ENCODE measurements at places on chromosomes 6 and 20. TPM values are rescaled to one million over a fixed set of nuclear protein-coding genes. Genes with fewer than 3 reads are reported as not detected.

Gene RBBP8NL
- total RNA-seq, result not detected

Gene MEI4
- not detected for total RNA-seq

Gene C6orf141
- not detected for total RNA-seq

Gene PRRT1
- not detected for total RNA-seq

Gene RPS6KA2
- total RNA-seq, result 26.9 TPM

Gene TBX18
- total RNA-seq, result 1.3 TPM

GRCh38 chr20:44471481-44471882 lies 4.2 kb upstream of the TTPAL start:
- DNase-seq, result peak; percentile 44

DNA sequence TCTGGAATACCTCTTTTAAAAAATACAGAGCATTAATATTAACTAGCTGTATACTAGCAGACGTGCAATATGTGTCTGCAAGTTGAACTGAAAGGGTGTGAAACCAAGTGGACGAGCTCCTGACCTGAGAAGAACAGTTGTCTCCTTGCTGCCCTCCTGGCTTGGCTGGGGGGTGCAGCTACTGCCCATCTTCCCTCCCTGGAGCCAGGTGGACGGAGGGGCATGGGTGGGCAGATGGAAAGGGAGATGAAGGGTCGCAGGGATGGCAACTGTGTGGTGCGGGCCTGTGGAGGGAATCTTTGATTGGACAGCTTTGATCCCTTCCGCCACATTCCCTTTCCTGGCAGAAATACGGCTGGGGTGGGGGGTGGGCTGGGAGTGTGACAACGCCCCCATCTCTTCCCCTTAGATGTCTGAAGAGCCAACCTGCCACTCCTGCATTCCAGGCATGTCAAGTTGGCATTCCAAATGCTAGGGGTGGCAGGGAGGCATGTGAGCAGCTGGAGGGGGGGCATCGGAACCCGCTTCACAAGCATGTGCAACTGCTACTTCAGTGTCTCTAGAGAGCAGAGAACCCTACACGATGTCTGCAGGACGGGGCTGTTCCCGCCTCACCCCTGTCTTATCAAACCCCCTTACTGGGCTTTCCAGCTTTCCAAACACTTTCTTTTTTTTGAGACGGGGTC lies 37.3 kb downstream of the SRSF3 start:
- no peak for DNase-seq

GRCh38 chr6:140438346-140438735 lies 1063.9 kb upstream of the CITED2 start:
- DNase-seq, result peak; percentile 29

DNA sequence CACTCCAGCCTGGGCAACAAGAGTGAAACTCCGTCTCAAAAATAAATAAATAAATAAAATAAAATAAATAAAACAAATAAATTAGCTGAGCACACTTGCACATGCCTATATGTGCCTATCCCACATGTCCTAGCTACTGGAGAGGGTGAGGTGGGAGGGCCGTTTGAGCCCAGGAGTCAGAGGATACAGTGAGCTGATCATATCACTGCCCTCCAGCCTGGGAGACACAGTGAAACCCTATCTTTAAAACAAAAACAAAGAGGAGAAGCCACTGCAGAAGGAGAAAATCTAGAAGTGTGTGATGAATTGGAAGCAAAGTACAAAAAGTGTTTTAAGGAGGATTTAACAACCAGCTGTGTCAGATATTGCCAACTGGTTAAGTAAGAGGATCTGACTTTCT lies 728.4 kb downstream of the PTPRT start:
- DNase-seq, result no peak

GRCh38 chr20:37977786-37978185 lies 55.5 kb downstream of the TTI1 start:
- DNase-seq, result no peak

DNA sequence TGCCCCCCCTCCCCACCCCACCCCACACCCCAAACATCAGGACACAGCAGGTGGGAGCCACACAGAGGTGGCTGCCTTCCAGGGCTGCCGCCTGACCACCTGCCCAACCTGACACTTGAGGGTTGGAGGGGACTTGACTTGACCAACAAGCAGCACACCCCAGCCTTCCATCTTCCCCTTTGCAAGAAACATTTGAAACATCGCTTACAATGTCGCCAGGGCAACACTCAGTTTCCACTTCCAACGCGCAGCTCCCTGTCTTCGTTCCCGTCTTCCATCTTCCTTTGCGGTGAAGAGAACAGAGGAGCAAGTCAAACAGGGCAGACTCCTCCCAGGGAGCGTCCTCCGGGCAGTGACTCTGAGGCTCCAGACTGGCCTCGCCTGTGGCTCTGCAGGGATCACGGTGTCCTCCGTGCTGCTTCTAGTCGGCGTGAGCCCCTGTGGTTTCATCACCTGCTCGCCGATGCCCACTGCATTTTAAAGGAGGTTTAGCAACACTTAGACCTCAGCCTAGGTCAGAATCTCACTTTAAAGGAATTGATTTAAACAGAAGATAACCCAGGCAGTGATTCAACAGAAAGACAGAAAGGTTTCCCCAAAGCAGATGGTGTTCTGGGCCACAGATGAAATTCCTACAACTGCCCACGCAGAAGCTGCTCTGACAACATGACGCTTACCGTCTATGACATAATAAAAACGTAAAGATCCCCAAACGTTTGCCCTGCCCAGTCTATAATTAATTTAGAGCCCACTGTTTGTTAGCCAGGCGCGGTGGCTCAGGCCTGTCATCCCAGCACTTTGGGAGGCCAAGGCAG lies 130.8 kb downstream of the TAF4 start:
- DNase-seq, result peak; percentile 46

- peak; percentile 58 for DNase-seq
These were observed 13.9 kb upstream of the IPCEF1 start for GRCh38 chr6:154370545-154370944.

GRCh38 chr6:138541823-138542481 lies 42.7 kb upstream of the NHSL1 start:
- DNase-seq, result no peak

- DNase-seq, result no peak
These were observed 200.9 kb downstream of the BACH2 start for GRCh38 chr6:90095788-90096187.

GRCh38 chr20:35616465-35617396 lies 1.1 kb downstream of the SPAG4 start:
- DNase-seq, result peak; percentile 99

DNA sequence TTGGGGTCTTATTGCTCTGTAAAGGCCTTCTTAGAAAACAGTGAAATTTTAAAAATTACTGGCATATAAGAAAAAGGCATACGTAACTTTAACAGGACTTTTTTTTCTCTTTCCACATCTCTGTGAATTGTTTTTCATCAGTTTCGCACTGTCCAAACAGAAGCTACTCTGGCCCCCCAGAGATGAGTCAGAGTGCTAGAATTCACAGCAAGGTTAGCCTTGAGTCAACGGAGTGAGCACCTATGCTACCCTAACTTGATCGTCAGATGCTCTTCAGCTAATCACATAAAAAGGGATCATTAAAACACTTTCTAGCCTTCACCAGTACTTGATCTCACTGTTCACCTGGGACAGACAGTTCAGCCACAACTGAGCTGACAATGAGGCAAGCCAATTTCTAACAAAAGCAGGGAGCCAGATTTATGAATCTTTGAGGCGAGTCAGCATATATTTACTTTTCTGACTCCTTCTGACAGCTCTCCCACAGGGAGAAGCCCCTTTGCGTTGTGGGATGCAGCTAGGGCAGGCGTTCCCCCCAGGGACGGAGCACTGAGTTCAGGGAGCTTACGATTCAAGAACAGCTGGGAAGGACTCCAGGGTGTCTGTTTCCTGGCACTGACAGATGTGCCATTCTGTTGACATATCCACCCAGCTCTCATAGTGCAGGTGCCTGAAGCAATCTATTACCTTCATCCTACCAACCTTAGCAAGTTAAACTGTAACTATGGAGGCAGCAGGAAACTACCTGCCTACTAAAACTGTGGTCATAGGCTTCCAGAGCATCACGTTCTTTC lies 46.4 kb upstream of the SPDEF start:
- DNase-seq, result peak; percentile 28

DNA sequence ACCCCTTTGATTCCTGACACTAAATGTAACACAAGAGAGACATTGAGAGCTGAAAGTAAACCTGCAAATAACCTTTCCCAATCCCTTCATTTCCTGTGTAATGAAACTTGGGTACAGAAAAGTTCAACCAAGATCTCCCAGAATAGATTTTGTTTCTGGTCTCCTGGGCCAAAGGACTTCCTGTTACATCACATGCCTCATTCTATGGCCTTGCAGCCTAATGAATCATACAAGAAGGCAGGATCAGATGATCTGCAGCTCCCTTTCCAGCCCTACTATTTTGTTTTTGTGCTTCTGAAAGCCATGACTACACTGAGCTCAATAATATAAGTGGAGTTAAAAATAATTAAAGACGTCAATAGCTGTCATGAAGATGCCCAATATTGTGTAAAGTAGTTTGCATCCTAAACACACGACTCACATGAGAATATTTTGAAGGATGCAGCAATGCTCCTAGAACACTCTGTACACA lies 73.4 kb upstream of the NOX3 start:
- DNase-seq, result peak; percentile 94

- DNase-seq, result no peak
These were observed 163.6 kb downstream of the SYNDIG1 start for GRCh38 chr20:24633026-24633425.

GRCh38 chr6:125287718-125288117 lies 14.0 kb downstream of the HDDC2 start:
- DNase-seq, result no peak

GRCh38 chr6:104326173-104327001 lies 533.3 kb downstream of the HACE1 start:
- DNase-seq, result no peak

- DNase-seq, result no peak
These were observed 9.5 kb upstream of the NXT1 start for GRCh38 chr20:23341073-23341472.

DNA sequence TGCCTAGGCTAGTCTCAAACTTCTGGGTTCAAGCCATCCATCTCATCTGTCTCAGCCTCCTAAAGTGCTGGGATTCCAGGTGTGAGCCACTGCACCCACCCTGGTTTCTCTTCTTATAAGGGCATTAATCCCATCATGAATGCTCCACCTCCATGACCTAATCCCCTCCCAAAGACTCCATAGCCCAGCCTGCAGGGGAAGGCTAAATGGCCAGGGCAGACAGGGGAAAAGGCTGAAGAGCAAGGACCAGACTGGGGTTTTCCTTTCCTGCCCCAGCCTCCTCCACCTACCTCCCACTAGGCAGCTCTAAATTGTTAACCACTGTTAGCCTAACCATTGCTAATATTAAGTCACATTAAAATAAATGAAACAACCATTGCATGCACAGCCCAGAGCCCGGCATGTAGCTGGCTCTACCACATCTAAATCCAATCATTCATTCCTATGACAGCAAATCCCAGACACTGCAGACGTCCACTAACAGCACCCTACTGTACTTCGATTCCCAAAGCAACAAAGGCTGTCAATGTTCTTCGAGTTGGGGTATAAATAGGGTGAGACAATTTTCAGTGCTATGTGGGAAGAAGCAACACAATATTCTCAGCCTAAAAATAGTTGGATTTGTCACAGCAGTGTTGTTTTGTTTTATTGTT lies 243.2 kb upstream of the ARID1B start:
- DNase-seq, result no peak

- DNase-seq, result peak; percentile 51
These were observed 236.3 kb upstream of the ZNF217 start for GRCh38 chr20:53829724-53830521.

DNA sequence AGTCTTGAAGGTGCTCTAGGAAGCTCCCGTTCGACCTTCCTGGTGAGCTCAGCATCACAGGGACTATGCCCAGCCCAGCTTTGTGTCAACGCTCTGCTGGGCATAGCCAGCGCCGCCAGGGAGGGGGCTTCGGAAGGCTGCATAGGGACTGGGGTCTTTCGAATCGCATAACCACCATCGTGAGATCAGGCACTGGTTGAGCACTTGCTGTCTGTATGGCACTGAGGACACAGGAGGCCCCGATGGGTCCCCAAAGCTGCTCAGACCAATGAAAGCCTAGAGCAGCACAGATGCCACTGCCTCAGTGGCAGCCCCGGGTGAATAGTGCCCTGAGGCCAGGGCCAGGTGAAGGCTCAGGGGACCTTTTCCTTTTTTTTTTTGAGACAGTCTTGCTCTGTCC lies 96.7 kb downstream of the TAF4 start:
- no peak for DNase-seq

DNA sequence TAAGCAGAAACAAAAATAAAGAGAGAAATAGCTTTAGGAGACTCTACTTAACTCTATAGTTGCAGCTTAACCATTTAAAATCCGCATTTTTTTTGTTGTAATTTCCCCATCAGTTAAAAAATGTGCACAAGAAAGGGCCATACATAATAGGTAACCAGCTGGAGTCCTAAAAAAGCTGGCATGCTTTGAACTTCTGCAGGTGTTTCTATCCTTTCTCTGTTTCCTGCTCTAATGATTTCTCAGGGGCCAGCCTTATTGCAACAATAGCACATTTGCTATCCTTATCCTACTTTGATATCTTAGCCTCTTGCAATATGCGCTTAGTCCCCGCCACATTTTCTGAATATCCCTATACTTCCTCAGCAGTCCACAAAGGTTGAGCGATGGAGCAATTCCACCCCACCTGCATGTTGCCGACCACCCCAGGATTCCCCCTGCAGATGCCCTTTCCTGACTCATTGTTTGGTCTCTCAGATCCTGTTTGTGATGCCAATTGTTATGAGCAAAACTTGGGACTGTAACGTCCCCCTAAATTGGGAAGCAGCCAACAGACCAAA lies 48.5 kb downstream of the TRIM27 start:
- no peak for DNase-seq

DNA sequence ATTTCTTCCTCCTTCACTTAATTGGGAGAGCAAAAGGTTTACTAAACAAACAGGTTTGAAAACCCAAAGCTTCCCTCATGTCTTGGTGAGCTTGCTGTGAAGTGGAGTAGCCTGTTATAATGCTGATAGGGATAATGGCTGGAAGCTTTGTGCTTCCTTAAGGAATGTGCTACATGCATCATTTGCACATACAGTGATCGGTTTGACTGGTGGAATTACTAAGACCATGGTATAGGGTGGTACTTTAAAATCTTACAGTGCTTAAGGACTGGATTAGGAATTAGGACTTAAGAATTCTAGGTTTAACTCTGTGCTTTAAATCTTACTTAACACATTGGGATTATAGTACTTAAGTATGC lies 75.7 kb downstream of the ARID1B start:
- no peak for DNase-seq

DNA sequence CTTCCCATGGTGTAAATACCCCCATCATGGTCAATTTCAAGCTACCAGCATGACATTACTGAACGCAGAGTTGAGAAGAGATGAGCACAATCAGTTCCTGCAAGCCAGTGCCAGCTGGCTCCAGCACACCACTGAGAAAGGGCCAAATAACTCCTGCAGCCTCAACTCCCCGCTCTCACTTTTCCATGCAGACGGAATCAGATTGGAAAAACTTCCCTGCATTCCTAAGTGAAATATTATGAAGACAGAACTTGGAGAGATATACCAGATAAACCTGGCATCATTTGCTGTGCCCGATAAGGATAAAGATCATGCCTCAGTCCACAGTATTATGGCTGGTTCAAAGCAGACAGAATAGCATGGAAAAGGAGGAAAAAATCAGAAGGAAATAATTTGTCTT lies 56.7 kb downstream of the FILIP1 start:
- DNase-seq, result no peak

Data from IMR-90 (cell line).